Stimulated activated CD4-positive, alpha-beta T cell treated with anti-CD3 and anti-CD28 coated beads, Interleukin-15, amount 100 ng/mL, for 1 hour (primary cell): ENCODE measurements at places on chromosomes 16 and 17.

DNA sequence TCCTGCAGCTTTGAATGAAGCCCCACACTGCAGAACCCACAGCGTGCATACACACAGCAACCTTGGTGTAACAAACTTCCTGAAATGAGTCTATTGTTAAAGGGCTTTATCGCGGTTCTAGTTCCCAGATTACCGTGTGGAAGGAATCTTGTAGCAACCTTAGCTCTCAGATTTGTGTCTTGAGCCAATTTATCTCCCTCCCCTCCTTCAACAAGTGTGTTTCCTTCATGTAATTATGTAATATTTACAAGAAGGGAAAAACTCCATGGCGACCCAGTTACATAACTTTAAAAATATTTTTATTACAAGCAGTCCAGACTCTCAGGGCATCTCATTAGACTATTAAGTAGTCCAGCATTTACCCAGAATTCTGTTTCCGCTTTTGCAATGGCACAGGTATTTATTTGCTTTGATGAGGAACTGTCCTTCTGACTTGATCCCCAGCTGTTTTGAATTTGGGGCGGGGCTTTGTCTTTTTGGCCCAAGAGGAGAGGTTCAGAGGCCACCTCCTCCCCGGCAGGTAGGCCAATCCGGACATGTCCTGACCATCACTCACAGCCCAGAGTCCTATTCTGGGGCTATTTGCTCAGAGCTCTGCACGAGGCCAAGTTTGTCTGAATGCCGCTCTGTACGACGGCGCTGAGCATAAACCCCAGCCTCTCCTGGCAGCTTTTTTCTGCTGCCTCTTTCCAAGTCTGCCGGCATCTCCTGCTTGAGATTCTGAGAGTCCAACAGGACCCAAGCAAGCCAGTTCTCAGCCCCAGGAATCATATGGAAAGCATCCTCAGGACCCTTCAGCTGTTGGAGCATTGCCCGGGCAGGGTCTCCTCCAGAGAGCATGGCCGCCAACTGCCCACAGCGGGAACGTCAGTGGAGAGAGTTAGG is 35.6 kb downstream of the CLEC16A start:
- DNase-seq, result no peak

DNA sequence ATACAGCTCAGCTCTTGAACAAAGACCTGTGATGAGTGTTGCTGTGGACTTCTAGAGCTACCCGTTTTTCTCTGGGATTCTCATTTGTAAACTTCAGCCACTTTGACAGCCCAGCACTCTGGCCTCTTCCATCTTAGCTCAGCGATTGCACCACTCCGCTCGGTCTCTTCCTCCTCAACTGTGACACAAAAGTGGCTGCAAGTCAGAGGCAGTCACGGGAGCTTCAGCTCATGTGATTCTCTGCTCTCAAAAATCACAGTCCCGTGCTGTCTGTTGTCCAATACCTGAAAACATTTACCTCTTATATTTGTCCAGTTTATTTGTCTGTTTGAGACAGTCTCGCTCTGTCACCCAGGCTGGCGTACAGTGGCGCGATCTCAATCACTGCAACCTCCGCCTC is 75.7 kb upstream of the DNAH17 start:
- no peak for DNase-seq

- DNase-seq, result no peak
Observed at GRCh38 chr17:61371606-61372005, 28.0 kb upstream of the TBX2 start.

DNA sequence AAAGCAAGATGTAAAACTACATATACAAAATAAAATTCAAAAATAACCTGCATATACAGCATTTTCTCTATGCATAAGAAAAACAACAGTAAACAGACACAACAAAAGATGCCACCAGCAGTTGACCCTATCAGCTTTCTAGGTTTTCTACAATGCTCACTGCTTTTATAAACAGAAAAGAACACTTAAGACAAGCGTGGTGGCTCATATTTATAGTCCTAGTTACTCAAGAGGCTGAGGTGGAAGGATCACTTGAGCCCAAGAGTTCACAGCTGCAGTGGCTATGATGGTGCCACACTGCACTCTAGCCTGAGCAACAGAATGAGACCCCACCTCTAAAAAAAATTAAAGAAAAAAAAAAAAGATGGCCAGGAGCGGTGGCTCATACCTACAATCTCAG is 46.5 kb upstream of the ATP2A3 start:
- DNase-seq, result no peak

DNA sequence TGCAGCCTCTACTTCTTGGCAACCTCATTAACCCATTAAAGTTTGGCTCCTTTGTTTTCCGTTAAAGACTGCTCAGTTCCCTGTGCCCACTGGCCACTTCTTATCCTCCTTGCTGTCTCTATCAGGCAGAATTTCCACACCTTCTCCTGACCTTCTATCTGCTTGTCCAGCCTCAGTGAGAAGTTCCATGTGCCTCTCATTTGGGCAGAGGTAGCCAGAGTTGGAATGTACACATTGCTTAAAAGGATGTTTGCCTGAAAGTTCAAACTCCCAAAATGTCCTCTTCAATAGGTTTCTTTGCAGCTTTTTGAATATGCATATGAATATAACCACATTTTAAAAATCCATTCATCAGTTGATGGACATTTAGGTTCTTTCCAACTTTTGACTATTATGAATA is 47.0 kb downstream of the HSD17B2 start:
- no peak for DNase-seq

DNA sequence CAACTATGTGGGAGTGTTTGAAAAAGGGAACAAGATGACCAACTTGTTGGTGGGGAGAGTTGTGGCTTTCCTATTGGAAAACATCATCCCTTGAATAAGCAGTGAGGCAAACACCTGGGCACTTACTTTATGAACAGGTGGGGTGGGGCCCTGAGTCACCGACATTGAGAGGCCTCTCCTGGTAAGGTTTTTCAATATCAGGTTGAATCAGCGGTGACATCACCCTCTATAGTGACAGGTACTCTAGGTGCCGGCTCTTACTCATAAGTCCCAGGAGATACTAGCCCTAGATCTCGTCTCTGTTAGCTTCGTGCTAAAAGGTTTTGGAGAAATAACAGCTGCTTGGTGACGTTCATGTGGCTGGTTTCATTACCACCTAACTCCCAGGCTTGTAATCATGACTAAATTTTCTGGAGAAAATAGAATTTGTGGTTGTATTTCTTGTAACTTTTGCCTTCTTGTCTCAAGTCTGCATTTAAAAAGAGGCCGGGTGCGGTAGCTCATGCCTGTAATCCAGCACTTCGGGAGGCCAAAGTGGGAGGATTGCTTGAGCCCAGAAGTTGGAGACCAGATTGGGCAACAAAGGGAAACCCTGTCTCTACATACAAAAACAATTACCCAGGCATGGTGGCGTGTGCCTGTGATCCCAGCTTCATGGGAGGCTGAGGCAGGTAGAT is 19.3 kb downstream of the CDH1 start:
- DNase-seq, result peak; percentile 37

DNA sequence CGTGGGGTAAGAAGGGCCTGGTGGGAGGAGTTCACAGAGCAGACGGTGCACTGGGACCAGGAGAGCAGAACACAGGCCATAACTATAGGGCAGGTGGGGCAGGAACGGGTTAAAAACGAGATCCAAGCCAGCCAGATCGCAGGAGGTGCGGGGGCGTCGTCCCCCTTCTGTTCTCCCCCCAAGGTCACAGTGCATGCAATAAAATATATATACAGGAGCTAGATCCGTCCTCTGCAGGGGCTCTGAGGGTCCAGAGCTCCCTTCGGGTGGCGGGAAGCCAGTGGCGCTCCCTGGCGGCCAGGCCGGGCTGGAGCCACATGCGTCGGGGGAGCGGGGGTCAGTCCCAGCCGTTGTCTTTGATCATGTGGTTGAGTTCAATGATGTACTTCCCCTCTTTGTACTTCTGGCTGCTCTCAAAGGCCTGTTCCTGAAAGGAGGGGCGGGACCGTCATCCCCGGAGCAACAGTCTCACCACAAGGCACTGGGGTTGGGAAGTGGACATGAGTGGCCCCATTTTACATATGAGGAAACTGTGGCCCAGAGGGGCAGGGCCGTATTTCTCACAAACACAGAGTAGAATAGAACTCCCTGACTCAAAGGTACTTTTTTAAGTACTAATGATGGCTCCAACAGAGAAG is 768 bp upstream of the TBX6 start:
- DNase-seq, result peak; percentile 44

GRCh38 chr16:66262253-66263167 is 104.0 kb upstream of the CDH5 start:
- no peak for DNase-seq

DNA sequence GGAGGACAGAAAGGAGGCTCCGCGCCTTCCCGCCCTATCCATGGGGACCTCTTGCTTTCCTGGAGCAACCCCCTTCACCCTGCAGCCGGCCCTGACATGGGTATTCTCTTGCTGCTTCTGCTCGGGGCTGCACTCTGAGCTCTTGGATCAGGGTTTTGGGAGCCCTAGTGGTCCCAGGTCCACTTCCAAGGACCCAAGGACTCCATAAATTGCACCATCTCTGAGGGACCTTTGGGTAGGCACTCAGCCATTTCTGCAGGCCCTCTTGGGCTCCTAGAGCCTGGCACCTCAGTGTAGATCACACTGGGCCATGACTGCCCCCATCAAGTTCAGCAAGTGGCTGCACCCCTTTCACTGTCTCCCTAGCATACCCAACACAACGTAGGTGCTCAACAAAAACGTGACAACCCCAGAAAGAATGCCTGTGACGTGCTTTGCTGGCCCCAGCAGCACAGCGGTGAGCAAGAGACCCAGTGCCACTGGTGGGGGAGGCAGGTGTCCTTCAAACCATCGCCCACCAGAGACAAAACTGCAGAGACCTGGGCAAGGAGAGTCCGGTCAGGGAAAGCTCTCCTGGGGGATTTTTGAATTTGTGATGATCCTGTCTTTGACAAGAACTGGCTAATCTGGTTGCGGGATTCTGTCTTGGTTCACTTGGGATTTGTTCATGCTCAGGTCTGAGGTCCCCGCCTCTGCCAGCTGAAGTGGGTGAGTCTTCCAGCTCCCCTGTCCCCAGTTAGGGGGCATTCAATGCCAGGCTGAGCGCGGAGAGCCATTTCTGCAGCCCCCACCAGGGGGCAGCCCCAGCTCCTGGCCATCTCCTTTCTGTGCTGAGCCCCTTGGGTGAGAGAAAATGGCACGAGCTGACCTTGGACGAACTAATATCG is 2.5 kb upstream of the RAB11FIP4 start:
- peak; percentile 37 for DNase-seq

- DNase-seq, result no peak
Observed at GRCh38 chr17:83198366-83199341, 119.2 kb downstream of the METRNL start.

- DNase-seq, result no peak
Observed at GRCh38 chr16:778447-778846, 9.7 kb downstream of the RPUSD1 start.

DNA sequence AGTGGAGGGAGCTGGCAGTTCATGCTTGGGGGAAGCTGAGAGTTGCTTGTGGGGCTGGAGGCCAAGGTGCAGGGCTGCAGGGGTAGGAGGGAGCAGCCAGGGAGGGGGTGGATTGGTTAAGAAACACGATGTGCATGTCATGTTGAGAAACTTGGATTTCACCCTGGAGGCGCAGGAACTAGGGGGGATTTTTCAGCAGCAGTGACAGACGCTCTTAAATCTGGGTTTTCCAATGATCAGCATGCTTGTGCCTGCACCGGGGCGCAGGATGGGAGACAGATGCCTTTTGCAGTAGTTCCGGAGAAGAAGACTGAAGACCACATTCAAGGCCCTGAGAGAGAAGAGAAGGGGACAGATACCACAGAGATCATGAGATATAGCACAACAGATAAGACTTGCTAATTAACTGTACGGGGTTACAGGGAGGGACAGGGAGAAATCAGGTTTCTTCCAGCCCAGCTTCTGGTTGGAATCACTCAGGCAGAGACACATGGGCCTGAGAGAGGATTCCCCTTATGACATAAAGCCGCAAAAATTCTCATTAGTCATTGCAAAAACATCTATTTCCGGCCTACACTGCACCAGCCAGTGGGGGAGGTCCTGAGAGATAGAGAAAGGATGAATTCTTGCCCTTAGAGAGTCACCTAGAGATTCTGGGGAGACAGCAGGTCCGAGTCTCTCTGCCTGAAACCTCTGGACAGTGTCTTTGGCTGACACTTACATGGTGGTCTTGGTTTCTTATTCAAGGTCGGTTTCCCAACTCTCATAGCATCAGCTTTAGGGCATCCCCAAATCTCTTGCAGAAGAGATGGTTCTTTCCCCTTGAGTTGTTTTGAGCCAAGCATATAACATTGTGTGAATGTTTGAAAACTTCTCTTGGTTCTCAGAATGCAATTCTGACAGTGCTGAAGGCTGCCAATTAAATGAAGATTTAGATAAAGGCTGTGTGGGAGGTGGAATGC is 27.1 kb downstream of the CDH13 start:
- peak; percentile 2 for DNase-seq

DNA sequence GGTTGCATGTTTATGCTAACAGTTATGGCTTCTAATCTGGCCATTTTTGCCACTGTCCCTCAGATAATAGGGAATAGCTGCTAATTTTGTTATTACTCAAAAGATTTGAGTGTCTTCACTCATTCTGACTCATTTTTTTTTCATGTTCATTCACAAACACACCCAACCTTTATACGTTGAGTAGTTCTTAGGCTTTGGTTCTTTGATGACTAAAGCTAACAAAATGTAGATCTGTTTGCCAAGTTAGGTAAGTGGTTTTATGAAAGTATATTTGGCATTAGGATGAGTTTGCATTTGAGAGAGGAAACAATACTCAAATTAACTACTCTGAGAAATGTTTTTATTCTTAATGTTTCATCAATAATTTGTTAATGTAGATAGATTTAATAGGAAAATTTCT is 3.6 kb downstream of the MAP2K4 start:
- DNase-seq, result no peak

DNA sequence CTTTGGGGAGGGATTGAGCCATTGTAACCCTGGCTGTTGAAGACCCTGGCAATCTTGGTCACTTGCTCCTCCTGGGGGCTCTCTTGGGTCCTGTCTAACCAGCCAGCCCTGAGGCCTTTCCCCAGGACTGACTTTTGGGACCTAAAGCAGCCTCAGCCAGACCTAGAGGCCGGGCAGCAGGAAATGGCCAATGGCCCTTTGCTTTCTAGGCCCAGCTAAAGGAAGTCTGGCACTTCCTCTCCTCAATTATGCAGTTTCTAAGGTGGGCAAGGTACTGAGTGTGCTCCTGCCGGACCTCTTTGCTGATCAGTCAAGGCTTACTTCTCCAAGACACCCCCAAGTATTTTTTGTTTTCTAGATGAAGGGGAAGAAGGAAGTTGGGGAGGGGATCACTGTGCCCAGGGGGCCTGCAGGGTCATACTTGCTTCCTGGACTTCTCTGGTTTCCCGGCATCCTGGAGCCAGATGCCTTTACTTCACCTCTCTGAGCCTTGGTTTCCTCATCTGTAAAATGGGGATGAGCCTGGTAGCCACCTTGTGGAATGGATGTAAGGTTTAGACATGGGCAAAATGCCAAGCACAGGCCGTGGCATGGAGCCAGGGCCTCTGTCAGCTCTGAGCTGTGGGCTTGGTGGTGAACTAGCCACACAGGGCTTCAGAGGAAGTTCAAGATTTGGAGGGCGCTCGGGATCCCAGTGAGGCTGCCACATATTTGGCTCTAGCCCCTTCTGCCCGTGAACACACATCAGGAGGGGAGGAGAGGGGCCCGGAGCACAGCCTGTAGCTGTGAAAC is 8.6 kb downstream of the CX3CL1 start:
- no peak for DNase-seq
